ENCODE measurements at places on chromosomes 1 and 21.
A peak's percentile ranks its signal among the peaks of the same experiment; 100 is the strongest.

DNA sequence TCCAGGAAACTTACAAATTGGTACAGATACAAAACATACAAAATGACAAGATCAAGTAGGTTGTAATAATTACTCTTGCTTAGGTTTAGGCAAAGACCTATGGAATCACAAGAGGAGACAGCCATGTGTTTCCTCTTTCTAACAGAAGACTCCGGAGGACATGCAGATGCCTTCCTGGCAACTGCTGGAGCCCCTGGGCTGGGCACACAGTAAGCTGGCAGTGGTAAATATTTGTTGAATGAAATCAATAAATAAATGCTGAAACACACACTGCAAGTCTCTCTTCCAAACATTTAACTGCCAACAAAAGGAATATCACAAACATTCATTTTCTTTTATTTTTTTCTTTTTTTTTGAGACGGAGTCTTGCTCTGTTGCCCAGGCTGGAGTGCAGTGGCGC, 149.4 kb downstream of the SLC45A1 start:
- DNase-seq = no peak

GRCh38 chr1:44786841-44787426, 1.0 kb downstream of the BEST4 start:
- no peak for DNase-seq

- peak; percentile 36 for DNase-seq
These were observed 30.0 kb upstream of the FGGY start for GRCh38 chr1:59266927-59267293.

- DNase-seq = no peak
These were observed 133.1 kb downstream of the SETD4 start for GRCh38 chr21:35927262-35927661.

DNA sequence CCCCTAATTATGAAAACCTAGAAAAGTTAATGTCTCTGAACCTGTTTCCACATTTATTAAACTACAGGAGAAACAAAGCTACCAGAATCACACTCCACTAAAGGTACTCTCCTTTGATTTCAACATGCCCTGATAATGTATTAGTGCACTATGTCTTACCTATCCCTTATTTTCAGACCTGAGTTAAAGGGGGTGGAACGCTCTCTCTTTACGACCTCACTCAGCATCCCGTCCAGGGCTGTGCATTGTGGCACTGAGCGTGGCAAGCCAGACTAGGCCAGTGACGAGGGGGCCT, 678 bp downstream of the LSM10 start:
- no peak for DNase-seq

DNA sequence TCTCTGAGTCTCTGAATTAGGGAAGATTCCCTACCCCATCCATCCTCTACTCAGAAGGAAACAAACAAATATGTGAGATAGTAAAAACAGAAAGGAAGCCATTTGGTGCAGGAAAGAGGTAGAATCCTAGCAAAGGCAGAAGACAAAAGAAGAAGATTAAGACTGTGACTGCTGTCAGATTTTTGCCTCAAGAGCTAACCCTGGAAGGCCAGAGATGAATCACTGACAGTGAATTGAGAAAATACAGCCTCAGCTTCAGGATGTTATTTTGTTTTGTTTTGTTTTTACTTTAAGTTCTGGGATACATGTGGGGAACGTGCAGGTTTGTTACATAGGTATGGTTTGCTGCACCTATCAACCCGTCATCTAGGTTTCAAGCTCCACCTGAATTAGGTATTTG, 31.7 kb downstream of the DSTYK start:
- DNase-seq = no peak

DNA sequence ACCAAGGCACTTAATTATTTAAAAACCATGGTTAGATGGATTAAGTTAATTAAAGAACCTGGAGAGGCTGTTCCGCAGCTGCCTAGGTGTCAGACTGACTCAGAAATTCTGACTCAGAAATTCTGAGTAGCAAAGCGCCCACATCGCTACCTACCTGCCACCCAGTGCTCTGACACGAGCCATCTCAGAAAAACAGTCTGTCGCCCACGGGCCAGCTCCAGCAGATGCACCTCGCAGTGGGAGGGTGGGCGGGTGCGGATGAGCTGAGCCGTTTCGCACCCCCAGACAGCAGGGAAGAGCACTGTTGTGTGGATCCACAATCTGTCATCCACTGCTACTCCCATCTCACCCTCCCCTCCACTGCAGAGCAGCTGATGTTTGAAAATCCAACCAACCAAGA, 13.5 kb downstream of the KCNK1 start:
- no peak for DNase-seq

GRCh38 chr1:101388904-101389546, 152.2 kb downstream of the S1PR1 start:
- peak; percentile 23 for DNase-seq

DNA sequence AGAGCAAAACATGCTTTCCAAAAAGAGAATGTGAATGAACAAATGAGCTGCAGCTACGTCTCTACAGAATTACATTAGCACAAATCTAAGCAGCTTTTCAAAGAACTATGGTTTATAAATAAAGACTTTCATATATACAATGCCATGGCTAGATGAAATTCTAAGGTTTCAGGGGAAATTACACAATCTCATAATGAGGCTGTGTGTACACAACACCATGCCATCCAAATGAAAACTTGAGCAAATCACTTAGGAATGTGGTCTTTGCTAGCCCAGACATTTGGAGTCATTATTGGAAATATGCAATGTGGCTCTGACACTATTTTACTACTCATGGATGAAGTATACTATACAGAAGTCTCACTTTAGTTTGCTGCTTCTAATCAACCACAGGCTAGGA, 37.5 kb downstream of the SPAG17 start:
- DNase-seq = no peak

- no peak for DNase-seq
These were observed 73.3 kb downstream of the HSF2BP start for GRCh38 chr21:43585924-43586413.

- DNase-seq = no peak
These were observed 308.8 kb downstream of the AJAP1 start for GRCh38 chr1:4963251-4963650.

DNA sequence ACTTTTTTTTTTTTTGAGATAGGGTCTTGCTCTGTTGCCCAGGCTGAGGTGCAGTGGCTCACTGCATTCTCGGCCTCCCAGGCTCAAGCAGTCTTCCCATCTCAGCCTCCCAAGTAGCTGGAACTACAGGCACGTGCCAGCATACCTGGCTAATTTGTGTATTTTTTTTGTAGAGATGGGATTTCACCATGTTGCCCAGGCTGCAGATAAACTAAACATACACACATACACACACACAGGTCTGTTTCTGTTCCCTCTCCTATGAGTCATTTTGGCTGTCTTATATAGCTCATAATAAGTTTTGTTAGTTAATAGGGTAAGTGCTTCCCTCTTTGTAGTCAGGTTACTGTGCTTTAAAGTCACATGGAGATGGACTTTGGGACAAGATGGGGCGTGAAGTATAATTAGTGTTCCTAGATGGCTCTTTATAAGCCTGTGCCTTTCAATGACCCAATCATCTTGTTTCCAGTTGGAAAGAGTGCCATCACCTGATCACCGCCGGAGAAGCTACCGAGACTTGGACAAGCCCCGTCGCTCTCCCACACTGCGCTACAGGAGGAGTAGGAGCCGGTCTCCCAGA, 9.1 kb downstream of the PRPF38A start:
- no peak for DNase-seq

GRCh38 chr1:245837718-245838117, 669.4 kb downstream of the SMYD3 start:
- no peak for DNase-seq

GRCh38 chr21:46517361-46517760, 58.7 kb downstream of the DIP2A start:
- no peak for DNase-seq

GRCh38 chr1:191895462-191896058, 262.7 kb upstream of the RGS18 start:
- DNase-seq = no peak

DNA sequence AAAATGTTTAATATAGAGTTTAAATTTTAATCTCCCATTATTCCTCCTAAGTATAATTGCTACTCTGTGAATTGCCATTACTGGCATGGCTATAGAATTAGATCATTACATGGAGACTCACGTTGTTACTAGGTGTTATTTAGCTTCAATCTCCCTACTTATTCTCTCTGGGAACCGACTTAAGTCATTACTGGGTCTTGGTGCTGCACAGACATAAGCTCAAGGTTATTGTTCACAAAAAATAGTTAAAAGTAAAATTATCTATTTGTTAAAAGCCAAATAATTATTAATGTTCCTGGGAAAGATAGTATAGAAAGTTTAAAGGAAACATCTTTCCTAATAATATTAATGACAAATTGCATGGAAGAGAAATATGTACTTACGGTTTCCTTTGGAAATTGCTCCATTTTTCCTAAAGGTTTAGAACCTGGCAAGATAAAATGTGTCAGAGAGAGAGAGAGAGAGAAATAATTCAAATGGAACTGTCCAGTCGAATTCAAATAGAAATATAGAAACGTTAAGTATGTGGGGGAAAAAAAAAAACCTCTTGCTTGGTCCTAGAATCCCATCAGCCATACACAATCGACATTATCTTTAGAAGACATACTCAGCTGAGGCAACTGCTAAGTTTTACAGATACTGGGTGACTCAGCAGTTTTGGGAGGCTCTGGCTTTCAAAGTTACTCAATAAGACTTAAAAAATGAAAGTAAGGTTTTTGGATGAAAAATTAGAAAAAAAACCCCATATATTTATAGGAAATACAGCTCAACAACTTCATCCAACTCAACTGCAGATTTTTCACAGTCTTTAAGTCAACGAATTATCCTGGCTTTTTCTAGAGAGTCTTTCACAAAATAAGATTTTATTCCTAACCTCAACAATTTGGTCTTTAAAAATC, at the start of gene SPTA1:
Gene SPTA1 (minus strand): TSS at position 605 of the 899 bp plus-strand sequence. CDS start 198 bp downstream, at position 407.
- no peak for DNase-seq

DNA sequence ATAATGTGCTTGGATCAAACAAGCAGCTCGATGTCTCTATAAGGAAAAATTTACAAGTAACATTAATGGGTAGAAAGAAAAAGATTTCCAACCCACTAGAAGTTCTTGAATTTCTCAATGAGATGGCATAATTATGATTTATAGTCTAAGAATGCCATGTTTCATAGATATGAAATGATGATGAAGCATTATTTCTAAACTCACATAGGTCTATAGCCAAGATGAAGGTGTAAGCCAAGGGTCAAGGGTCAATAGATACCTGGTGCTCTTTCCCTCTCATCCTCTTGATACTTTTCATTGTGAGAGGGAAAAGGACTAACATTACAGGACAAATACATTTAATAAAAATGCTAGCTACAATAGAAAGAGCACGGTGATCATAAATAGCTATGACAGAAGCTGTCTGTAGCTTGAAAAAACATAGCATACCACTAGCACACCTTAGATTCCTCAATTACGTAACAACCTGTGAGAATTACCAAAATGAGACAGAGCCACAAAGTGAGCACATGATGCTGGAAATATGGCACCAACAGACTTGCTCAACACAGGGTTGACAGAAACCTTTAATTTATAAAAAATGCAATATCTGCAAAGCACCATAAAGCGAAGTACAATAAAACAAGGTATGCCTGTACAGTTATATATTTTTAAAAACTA, 26.3 kb upstream of the F13B start:
- no peak for DNase-seq

- no peak for DNase-seq
These were observed 206.1 kb downstream of the KAZN start for GRCh38 chr1:14804626-14805025.

DNA sequence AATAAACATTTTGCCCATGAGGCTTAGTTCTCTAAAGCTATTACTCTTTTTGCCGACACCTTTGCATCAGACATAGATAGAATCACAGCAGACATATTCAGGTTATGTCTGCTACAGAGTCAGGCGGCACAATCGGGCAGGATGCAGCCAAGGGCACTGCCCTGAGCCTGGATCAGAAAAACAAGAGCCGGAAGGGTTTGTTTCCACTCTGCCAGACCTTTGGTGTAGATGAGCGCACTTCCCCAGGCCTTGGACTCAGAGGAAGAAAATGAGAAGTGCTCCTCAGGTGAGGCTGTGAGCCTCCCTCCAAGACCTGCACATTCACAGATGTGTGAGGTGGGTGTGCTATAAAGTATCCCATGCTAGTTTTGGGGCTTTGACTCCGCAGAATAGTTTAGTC, 43.7 kb downstream of the GNG12 start:
- no peak for DNase-seq

DNA sequence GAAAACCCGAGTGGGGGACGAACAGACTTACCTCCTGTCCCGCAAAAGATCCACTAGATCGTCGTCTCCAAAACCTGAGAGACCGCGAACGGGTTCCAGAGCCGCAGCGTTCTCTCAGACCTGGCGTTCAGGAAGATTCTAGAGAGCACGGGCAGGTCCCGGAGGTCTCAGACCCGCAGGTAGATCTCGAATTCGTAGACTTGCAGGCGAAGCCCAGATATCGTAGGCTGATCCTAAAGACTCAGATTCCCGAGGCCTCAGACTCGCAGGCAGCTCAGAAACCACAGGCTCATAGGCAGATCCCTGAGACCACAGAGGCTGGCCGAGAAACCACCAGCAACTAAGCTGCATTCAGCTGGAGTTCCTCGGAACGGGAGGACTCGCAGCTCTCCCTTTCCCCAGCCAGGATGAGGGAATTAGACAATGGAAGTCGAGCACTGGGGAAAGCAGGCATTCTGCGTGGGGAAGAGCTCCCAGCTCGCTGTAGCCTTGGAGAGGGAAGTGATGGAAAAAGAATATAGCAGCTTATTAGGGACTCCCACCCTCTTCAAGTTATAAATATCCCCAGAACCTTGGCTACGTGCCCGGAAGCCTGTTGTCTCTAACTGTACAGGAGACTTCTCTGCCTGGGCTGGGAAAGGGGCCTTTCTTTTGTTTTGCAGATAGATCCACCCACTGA, at the start of gene ZNF436:
Gene ZNF436 (minus strand): TSS at position 502 of the 679 bp plus-strand sequence. CDS start 1,831 bp downstream, outside the sequence.
- DNase-seq = no peak

DNA sequence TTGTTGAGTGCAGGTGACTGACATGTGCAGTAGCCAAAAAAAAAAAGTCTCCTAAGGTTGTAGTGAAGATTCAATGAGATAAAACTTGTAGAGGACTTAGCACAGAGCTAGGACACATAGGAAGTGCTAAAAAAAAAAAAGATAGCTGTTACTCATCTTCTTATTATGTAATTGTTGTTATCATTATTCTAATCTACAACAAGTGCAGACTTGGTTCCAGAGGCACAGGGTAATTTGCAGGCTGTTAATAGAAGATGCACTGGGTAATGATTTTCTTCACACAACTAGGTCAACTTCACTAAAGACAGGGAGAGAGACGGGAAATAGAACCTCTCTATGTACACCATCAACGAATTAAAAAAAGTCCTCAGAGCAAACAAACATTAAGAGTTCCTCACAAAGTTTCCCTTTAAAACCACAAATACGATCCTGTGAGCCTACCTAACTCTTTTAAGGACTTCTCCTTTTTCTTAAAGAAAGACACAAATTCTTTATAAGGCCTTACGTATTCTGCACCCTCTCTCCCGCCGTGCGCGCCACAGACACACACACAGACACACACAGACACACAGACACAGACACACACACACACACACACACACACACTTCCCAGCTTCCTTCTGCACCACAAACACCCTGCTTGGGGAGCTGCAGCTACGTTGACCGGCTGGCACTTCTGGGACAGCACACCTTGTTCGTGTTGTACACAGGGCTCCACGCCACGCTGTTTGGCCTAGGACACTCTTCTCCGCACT, 49.8 kb upstream of the GADD45A start:
- DNase-seq = no peak

- no peak for DNase-seq
These were observed 17.7 kb upstream of the QSOX1 start for GRCh38 chr1:180136968-180137356.

Data from GM10248 (cell line).